ENCODE measurements at places on chromosomes 12 and 14. TPM values are rescaled to one million over a fixed set of nuclear protein-coding genes. Genes with fewer than 3 reads are reported as not detected.
A peak's percentile ranks its signal among the peaks of the same experiment; 100 is the strongest.

GRCh38 chr14:54349713-54350112, 47.1 kb upstream of the CDKN3 start:
- no peaks in the 10 kb centered on the region for H3K36me3 ChIP-seq
- H3K4me3 ChIP-seq, result no peak overlapping the region
- H3K27me3 ChIP-seq, result no peaks in the 10 kb centered on the region

DNA sequence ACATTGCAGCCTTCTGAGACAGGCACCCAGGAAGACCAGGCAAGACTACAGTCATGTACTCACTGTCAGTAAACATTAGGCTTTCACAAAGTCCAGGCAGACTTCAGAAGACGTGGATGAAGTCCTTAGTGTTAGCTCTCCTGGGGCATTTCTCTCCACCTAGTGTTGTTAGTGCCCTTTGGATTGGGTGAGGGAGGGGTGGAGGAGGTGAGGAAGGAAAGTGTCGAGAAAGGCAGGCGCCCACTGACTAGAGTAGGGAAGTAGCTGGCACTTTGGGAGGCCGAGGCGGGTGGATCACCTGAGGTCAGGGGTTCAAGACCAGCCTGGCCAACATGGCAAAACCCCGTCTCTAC, 20.2 kb downstream of the TMEM229B start:
- DNase-seq, result no peak
- H3K27ac ChIP-seq, result no peak overlapping the region
- H3K4me3 ChIP-seq, result no peak overlapping the region
- no peaks in the 10 kb centered on the region for H3K4me1 ChIP-seq
- H3K27me3 ChIP-seq, result no peaks in the 10 kb centered on the region
- no peaks in the 10 kb centered on the region for H3K36me3 ChIP-seq

DNA sequence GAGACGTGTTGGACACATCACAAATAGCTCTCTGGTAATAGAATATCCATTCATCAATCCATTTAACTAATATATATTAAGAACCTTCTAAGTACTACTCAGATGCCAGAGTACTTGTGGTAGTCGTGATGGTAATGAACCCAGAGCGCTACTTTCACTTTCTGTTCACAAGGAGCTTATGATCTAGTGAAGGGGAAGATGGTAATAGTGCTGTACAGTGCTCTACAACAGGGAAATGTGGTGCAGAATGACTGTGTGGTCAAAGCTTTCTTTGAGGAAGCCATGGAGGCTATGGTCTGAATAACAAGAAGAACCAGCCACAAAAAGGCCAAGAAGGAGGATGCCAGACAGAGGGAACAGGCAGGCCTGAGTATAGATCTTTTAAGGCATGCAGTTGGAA, 212.0 kb downstream of the PTPRO start:
- no peak for DNase-seq
- H3K36me3 ChIP-seq, result no peaks in the 10 kb centered on the region
- H3K27me3 ChIP-seq, result no peaks in the 10 kb centered on the region
- H3K27ac ChIP-seq, result peak overlapping the region; percentile 41
- no peak overlapping the region for H3K4me3 ChIP-seq

DNA sequence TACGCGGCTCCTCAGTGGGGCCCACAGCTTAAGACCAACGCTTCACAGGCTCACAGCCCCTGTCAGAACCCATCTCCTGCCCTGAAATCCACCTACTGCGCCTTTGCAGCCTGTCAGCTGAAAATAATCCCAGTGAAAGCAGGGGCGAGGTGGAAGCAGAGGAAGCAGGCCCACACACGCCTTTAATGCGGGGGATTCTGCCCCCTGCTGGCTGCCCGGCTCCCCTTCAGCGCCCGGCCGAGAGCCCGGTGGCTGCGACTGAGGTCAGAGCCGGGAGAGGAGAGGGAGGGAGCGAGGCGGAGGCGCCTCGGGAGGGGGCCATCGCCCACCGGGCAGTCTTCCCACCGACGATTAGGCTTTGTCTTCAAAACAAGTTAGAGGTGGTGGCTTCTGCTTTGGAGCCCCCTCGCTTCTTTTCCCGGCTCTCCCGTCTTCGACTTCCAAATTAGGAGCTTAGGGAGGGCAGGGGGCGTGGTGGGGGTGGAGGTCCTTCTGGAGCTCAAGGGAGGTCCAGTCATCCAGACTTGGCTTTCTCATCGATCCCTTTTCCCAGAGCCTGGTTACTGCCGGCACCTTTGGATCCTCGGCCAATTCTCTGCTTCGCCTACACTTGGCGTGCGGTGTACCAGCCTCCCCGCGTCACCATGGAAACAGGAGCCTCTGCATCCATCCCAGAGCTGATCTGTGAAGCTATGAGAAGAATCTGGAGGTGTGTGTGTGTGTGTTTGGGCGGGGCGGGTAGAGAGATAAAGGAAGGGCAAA, 25.2 kb upstream of the RND1 start:
- peak overlapping the region; percentile 29 for H3K4me3 ChIP-seq
- no peak overlapping the region for H3K27ac ChIP-seq
- peaks cover 18% of the 10 kb centered on the region for H3K4me1 ChIP-seq
- no peaks in the 10 kb centered on the region for H3K36me3 ChIP-seq
- no peaks in the 10 kb centered on the region for H3K27me3 ChIP-seq
- peak; percentile 89 for DNase-seq

DNA sequence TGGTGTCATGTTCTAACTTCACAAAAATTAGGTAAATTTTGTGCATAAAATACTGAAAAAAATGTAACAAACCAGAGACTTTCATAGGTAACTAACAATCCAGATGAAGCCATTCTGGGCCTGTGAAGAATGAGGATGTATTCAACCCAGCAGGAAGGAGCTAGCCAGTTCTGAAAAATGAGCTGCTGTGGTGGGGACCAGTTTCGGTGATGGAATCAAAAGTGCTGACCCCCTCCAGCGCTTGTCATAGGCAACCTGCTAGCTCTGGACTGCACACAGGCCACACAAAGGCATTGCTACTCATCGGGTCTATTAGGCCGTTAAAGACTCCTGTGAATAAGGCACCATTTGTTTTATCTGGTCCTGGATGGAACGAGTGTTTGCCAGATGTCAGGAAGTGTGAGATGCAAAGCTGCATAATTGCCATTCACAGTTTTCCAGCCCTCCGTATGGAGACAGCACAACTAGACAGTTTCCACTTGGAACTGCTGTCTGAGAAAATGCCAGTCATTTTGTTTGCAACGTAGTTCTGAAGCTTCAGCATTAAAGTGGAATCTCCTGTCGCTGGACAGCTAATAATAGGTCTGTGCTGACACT, 3.3 kb upstream of the RIMBP2 start:
- DNase-seq, result no peak
- peaks cover 5% of the 10 kb centered on the region for H3K27me3 ChIP-seq
- H3K4me1 ChIP-seq, result peaks cover 9% of the 10 kb centered on the region
- H3K27ac ChIP-seq, result no peak overlapping the region
- no peaks in the 10 kb centered on the region for H3K36me3 ChIP-seq

KCNC2 gene
- not detected for total RNA-seq

PPP1R36 gene
- 4.1 TPM for total RNA-seq
